Glomerular endothelial cell (primary cell): ENCODE measurements at places on chromosomes 1 and 21. TPM values are rescaled to one million over a fixed set of nuclear protein-coding genes. Genes with fewer than 3 reads are reported as not detected.

RCSD1 gene
- 5.8 and 7.1 TPM in 2 replicates for total RNA-seq

RBP7 gene
- total RNA-seq: 0.68 TPM in 1 of 2 replicates, not detected in the other

DNA sequence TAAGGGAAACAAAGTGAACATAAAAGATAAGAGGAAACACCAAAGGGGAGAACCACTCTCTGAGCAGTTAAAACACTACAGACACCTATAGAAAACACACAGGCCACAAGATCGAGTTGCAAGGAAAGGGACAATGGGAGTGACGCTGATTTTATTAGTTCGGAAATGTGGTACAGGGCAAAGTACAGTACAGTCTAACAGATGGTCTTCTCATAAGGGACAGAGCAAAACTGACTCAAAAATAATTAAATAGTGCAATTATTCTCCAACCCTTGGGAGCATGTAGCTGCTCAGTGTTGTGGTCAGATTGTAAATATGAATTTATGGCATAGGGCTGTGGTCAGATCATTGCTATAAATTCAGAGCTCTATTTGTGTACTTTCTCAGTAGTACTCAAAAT lies 352.0 kb downstream of the USH2A start:
- DNase-seq: no peak

VWA5B1 gene
- not detected in 2 replicates for total RNA-seq
